ENCODE measurements at places on chromosomes 16 and 17. TPM values are rescaled to one million over a fixed set of nuclear protein-coding genes. Genes with fewer than 3 reads are reported as not detected.

The BPTF gene
- total RNA-seq: 23.8 TPM

The SIRT7 gene
- 10.0 TPM for total RNA-seq

The GNGT2 gene
- 0.60 TPM for total RNA-seq

The C16orf89 gene
- total RNA-seq: not detected

DNA sequence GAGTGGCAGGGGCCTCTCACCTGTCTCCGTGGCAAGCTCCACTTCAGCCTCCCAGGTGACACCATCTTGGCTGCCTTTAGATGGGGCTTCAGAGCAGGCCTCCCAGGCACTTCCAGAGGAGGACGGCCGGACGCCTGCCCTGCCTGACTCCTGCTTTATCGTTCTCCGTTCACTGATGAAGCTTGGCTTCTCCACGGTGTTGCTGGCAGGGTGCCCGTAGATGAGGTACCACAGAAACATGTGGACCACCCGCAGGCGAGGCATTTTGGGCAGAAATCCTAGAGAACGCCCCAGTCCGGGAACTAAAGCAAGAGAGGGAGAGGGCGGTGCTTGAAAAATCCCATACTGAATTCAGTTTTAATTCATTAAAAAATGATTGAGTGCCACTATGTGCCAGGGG, 54.5 kb downstream of the GTF3C1 start:
- DNase-seq: no peak

DNA sequence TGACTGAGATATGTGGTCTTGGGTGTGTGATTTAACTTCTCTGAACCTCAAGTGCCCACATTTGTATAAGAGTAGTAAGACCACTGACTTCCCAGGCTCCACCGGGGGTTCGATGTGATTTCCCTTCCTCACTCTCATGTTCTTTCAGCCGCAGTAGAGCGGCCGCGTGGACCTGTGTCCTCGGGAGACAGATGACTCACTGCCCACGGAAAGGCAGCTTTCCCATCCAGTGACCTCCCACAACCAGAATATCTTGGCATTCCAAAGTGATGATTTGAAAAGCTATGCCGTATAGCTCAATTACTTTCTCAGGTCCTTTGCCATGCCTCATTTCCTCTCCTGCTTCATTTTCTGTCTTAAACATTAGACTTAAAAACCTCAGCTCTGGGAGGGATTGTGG, 73.6 kb downstream of the IL21R start:
- DNase-seq: peak; percentile 85
